ENCODE measurements at places on chromosomes 11 and 22.

- DNase-seq = no peak
Measured at GRCh38 chr11:41714101-41714500, 254.6 kb upstream of the LRRC4C start.

DNA sequence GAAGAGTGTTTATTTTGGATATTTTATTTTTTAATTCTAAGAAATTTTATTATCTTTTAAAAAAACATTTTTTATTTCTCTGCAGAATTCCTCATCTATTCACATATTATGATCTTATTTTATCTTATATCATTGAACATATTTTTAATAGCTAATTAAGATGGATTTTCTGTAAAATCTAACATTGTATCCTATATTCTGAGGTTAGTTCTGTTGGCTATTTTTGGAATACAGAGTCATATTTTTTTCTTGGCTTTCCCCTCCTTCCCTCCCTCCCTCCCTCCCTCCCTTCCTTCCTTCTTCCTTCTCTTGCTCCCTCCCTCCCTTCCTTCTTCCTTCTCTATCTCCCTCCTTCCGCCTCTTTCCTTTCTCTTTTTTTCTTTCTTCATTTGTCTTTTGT is 2326.6 kb upstream of the RAG2 start:
- no peak for DNase-seq

DNA sequence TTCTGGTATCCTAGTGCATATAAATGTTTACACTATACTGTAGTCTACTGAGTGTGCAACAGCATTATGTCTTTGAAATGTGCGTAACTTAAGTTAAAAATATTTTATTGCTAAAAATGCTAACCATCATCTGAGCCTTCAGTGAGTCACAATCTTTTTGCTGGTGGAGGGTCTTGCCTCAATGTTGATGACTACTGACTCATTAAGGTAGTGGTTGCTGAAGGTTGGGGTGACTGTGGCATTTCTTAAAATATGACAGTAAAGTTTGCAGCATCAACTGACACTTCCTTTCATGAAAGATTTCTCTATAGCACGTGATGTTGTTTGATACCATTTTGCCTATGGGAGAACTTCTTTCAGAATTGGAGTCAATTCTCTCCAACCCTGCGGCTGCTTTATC is 8.5 kb upstream of the CREBZF start:
- no peak for DNase-seq

- DNase-seq = no peak
Measured at GRCh38 chr22:32650553-32651345, 150.8 kb upstream of the TIMP3 start.

- no peak for DNase-seq
Measured at GRCh38 chr11:116928845-116929244, 91.4 kb upstream of the APOA1 start.

GRCh38 chr11:102911758-102912481 is 37.1 kb upstream of the MMP12 start:
- DNase-seq = no peak

GRCh38 chr22:23376256-23376655 is 195.9 kb downstream of the BCR start:
- no peak for DNase-seq

GRCh38 chr11:79119491-79120284 is 321.1 kb downstream of the TENM4 start:
- DNase-seq = no peak

GRCh38 chr11:75350743-75351540 is 519 bp downstream of the ARRB1 start:
- DNase-seq = peak; percentile 70

DNA sequence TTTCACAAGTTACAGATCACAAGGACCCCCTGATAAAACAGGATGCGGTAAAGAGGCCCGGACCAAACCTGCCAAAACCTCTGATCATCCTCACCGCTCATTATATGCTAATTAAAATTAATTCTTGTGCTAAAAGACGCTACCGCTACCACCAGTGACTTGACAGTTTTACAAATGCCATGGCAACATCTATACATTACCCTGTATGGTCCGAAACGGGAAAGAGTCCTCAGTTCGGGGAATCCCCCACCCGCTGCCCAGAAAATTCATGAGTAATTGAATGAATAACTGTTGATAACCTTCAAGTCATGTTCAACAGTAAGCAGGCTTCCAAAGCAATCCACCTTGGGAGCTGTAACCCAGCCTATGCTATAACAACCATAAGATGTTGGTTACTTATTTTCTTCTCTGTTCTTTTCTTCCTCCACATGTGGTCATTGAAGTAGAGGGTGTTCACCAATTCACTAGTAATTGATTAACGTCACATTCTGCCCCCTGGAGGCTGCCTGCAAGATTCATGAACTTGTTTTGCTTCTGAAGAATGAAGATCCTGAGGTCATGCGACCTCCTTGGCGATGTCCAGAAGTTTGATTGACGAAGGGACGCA is 20.6 kb downstream of the APOBEC3H start:
- DNase-seq = no peak

GRCh38 chr11:24661331-24661730 is 164.5 kb downstream of the LUZP2 start:
- no peak for DNase-seq

GRCh38 chr11:22982903-22983302 is 122.6 kb upstream of the CCDC179 start:
- no peak for DNase-seq

- no peak for DNase-seq
Measured at GRCh38 chr11:36711104-36711825, 113.2 kb upstream of the RAG2 start.

DNA sequence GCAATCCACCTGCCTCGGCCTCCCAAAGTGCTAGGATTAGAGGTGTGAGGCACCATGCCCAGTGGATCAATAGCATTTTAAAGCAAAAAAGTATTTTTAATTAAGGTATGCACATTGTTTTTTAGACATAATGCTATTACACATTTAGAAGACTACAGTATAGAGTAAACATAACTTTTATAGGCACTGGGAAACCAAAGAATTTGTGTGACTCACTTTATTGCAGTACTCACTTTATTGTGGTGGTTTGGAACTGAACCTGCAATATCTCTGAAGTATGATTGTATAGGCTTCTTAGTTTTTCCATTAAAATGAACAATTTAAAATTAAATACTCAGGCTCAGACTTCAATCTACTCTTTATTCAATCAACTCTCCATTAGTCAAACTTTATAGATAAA is 17.5 kb upstream of the CD3E start:
- DNase-seq = no peak

DNA sequence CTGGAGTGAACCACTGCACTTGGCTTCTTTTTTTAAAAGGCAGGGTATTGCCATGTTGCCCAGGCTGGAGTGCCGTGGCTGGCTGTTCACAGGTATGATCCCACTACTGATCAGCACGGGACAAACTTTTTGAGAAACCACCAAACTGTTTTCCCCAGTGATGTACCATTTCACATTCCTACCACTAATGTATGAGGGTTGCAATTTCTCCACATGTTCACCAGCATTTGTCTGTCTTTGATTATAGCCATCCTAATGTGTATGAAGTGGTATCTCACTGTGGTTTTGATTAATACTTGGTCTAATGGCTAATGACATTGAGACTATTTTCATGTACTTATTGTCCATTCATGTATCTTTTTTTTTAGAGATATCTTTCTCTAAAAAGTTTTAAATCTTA is 41.5 kb upstream of the EP300 start:
- no peak for DNase-seq

DNA sequence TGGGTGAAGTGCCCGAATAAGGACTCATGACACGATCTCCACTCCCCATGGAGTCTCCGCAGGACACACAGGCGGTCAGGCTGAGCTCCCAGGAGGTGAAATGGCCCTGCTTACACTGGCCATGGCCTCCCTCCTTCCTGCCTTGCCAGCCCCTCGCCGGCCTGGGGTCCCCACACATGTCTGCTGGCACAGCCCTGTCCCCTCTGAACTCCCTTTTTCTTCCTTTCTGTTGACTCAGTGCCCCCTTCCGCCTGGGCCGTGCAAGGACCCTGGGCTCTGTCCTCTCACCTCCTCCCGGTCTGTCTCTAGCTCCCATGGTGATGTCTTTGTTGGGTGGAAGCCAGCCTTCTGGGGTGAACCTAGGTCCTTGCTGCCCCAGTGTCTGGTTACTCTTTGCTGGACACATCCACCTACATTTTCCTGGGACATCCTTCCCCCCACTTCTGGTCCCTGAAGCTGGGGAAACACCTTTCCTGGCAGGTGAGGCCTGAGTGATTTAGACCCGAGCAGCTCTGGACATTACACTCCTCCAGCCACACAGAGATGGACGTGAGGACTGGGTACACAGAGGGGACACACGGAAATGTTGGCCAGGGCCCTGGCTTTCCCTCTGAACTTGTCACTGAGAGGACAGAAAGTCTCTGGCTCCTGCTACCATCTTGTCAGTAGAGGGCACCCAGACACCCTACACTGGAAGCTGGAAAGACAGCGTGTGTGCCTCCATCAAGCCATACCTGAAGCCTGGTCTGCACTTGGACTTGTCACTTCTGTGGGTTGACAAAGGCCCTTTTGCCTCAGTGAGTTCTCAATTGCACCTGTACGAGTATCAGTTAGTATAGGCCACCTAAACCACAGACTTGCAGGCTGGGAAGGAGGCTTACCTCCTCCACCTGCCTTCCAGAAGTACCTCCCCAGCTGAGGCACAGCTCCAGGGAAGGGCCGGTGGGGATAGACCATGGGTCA is 864.3 kb downstream of the TBC1D22A start:
- DNase-seq = peak; percentile 33

DNA sequence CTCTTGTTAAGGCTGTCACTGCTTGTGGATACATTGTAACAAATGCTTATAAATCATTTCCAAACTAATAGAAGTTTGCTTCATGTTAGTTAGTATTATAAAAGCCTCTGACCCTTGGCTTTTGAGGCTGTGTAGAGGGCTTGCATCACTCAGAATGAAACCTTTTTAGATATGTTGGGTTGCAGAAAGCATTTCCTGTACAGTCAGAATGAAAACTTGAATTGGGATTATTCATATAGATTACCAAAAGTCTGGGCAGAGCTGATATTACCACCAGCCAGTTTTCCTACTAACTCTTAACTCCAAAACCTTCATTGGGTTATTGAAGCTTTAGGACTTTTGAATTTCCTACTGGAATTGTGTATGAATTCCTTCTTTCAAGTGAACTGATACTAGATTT is 12.0 kb downstream of the KMT2A start:
- DNase-seq = no peak

DNA sequence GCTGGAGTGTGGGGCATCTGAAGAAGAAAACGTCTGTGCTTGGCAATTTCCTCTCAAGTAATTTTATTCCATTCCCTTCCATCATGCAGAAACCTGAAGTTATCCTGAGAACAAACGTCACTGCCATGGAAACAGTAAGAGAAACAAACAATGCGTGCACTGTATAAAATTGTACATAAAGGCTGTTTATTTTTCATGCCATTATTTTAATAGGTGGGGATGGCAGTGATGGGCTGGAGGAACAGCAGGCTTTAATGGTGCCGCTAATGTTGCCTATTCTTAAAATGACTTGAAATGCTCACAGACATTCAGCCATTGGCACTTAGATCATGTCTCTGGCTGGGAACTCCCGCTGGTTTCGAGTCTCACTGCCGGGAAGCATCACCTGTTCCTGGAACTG is 7.5 kb upstream of the SEZ6L start:
- no peak for DNase-seq

GRCh38 chr11:111639226-111639925 is 37.1 kb downstream of the SIK2 start:
- DNase-seq = no peak

- no peak for DNase-seq
Measured at GRCh38 chr11:62573006-62573591, 592 bp downstream of the EEF1G start.

DNA sequence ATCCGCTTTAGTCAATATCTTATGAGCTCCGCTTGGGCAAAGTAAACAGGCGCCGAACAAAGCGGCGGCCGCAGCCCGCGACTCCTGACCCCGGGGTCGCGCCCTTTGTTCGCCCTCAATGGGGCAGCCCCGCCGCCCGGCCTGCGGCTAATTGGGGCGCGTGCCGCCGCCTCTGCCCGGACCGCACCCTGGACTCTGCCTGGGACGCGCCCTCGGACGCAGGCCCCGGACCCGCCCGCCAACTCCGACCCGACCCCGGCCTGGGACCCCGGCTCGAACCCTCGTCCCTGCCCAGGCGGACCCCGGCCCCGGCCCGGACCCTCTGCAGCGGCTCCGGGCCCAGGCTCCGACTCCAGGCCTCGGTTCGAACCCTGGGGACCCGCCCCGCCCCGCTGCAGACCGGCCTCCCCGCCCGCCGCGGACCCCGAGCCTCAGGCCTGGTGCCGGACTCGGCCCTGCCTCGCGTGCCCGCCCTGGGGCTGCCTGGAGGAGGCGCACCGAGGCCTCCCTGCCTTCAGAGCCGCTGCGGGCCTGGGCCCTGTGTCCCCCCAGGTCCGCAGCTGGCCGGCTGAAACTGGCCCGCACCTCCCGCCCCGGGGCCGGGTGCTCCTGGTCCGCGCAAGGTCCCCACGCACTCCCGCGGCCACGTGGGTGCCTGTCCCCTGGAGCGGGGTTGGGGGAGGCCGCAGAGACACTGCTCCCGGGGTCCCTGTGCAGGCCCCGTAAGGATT is 84.7 kb upstream of the WNT7B start:
- peak; percentile 93 for DNase-seq

GRCh38 chr22:49964136-49965090 is 3.8 kb downstream of the PIM3 start:
- peak; percentile 46 for DNase-seq

GRCh38 chr22:42323971-42324370 is 53.5 kb upstream of the TCF20 start:
- DNase-seq = no peak

Data from ecto neural progenitor cell (in vitro differentiated cells).